Stimulated activated CD8-positive, alpha-beta memory T cell treated with anti-CD3 and anti-CD28 coated beads, Interleukin-4, amount 100 ng/mL, for 4 hours (primary cell): ENCODE measurements at places on chromosomes 3 and 15.

- DNase-seq = no peak
Measured at GRCh38 chr3:16419640-16420241, 93.8 kb downstream of the RFTN1 start.

DNA sequence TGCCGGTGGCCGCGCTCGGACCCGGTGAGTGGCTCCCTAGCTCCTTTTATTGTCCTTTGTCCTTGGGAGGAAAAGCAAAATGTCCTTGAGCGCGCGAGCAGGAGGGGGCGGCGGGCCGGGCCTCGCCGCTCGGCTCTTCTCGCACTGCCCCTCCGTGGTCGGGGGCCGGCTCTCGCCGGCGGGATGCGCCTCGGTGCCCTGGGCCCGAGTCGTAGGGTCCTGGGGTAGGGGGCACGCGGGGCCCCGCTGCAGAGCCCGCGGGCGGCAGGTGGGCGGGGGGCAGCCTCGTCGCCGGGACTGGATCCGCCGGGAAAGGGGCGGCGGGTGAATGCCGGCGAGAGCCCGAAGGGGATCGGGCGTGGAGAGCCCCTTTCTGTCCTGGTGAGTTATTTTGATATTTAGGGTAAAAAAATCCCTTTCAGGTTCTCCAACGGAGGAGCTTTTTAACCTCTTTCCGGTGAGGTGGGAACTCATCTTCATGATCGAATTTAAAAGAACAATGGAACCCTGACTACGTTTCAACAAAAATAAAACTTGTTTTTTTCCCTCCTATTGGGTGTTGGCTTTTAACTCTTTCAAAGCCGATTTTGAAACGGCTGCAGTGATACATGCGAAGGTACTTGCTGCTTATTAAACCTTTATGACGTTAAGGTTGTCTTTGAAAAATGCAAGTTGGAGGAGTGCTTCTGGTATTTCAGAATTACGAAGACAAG lies 16.8 kb upstream of the CHD2 start:
- DNase-seq = no peak

DNA sequence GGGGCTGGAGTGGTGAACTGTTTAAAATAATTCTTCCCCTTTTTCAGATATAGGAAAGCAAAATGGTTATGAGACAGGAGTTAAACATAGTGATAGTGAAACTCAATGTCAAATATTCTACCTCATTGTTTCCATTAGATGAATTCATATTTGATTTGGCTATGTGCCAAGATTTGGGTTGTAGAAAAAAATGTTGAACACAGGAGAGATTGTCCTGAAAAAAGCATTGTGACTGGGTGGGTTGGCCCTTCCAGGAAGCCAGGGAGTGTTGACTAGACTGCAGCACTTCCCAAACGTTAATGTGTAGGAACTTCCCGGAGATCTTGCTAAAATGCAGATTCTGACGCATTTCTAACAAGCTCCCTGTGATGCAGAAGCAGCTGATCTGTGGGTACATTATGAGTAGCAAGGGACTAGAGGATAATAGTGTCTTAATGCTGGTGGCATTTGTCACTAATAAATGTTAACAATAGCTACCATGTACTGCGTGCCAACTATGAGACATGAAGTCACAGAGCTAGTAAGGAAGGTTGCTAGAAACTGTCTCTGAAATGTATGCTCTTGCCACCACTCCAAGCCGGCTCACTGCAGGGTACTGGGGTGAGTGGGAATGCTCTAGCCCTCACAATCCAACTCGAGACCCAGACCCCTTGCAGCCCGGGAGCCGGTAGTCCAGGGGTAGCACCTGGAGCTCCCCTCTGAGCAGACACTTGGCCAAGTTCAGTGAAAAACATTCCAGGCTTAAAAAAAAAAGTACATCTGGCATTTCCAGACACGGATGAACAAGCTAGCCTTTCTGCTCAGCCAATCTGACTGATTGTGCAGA lies 120.6 kb downstream of the CD47 start:
- DNase-seq = no peak

- no peak for DNase-seq
Measured at GRCh38 chr3:33941804-33942203, 143.4 kb downstream of the PDCD6IP start.
